ENCODE measurements at places on chromosomes 7 and 10.

- DNase-seq: no peak
These were observed 5.6 kb downstream of the LRRTM3 start for GRCh38 chr10:66931340-66931948.

DNA sequence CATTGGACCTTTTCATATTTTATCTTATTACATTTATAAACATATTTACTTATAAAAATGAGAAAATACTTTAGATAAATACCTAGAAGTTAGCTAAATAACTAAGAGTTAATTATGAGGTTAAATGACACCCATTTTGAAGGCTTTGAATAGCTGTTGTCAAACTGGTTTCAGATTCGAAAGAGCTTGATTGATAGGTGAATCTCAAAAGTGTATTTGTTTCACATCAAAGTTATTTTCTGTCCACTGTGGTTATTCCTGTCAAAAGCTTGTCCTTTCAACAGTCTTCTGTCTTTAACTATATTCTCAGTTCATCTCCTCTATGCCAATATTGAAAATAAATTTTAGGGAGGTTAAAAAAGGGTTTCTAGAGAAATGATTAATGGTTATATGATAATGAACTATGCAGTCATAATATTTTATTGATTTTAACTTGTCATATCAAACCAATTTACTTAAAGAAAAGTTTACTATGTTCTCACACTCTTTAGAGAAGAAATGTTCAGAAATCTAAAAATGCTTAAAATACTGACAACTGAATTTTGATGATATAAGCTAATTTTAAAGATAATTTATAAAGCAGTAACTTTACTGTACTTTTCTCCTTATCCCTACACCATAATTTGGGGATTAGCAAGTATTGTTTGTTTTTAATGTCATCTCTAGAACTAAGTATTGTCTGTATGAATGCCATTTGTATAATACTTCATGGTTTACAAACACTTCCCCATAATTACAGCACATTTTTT is 72.0 kb upstream of the FOXP2 start:
- no peak for DNase-seq

- no peak for DNase-seq
These were observed 42.9 kb upstream of the MET start for GRCh38 chr7:116629051-116629463.

- no peak for DNase-seq
These were observed 181.8 kb upstream of the PRSS1 start for GRCh38 chr7:142567201-142568075.

DNA sequence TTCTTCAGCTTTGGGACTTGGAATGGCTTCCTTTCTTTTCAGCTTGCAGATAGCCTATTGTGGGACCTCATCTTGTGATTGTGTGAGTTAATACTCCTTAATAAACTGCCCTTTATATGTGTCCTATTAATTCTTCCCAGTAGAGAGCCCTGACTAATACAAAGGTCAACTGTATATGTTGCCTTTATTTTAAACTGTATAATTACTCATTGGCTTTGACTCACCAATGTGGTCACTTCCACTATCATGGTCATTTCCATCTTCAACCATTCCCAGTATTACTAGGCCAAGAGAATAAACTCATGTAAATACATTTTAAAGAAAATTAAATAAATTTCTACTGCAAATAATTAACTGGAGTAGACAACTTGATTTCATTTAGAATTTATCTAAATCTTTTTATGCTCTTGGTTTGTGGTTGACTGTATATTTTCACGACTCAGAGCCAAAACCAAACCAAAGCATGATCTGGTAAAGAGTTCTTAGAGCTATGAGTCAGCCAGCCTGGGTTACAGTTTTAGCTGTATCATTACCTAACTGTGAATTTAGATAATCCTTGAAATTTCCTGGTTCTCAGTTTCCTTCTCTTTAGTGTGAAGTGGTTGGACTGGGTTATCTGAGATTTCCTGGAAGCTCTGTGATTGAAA is 188.4 kb downstream of the PPP1R3A start:
- no peak for DNase-seq

- no peak for DNase-seq
These were observed 111.3 kb downstream of the RGS10 start for GRCh38 chr10:119431034-119431772.

DNA sequence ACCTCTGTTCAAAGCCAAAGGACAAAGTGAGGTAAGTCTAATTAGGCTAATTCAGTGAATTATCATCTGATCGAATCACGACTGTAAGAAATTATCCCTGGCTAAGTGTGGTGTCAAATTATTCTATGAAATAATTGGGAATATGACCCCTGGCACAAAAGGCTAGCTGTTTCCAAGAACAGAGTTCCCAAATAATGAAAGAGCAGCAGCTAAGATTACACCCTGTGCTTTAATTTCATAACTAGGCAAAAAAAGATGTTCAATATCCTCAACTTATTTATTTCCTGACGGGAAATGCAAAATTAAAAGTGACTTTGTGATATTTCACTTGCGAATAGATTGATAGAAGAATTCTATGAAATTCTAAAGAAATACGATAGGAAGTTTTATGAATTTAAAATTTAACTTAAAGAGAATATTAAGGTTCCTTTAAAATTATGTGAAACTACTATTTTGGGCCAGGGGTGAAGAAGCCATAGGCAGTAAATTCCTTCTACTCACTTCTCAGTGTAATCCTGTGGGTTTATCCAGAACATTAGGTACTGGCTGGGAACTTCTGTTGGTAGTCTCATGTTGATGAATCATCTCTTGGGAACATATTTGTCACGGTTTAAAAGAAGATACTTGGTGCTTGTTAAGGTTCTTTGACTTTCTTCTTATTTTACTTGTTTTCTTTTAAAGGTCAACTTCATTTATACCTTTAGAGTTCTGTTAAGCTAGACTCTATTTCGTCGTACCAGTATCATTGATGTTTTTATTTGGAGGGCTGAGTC is 148.5 kb downstream of the POLR1F start:
- no peak for DNase-seq

GRCh38 chr10:69051303-69051702 is 36.6 kb upstream of the SRGN start:
- no peak for DNase-seq

DNA sequence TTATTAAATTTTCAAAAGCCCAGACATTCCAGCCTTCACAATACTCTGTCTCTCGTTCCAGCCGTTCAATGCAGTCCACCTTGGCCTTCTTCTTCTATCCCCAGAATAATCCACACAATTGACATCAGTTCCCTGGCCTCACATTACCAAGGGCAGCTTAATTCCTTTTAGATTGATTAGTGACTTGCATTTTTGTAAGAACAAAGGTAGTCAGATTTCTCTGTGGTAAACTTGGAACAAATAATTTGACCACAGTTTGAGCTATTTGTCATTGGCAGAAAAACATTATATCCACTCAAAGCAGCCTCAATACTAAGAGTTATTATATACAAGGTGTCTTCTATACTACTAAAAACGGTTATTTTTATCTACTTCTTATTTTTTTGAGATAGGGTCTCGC is 5.1 kb upstream of the CYTH3 start:
- DNase-seq: no peak

GRCh38 chr7:24419077-24419476 is 135.1 kb downstream of the NPY start:
- no peak for DNase-seq

- DNase-seq: no peak
These were observed 77.3 kb upstream of the PIP4K2A start for GRCh38 chr10:22791665-22792064.

GRCh38 chr7:92133133-92133736 is 1.0 kb downstream of the CYP51A1 start:
- no peak for DNase-seq

DNA sequence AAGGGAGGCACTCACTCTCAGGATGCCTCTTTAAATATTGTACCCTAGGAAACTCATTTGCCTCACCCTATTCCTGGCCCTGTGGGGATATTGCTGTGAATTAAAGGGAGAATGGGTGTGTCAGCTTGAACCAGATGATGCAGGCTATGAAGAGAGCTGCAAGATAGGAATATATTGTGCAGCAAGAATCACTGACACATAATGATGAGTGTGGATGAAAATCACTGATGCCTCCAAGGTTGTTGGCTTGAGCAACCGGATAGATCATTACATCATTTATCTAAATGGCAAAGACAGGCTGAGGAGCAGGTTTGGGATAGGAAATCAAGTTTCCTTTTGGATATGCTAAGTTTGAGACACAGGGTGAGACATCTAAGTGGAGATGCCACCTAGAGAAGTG is 6.2 kb downstream of the SLC26A4 start:
- no peak for DNase-seq

- no peak for DNase-seq
These were observed 49.8 kb downstream of the ELFN1 start for GRCh38 chr7:1719913-1720312.

DNA sequence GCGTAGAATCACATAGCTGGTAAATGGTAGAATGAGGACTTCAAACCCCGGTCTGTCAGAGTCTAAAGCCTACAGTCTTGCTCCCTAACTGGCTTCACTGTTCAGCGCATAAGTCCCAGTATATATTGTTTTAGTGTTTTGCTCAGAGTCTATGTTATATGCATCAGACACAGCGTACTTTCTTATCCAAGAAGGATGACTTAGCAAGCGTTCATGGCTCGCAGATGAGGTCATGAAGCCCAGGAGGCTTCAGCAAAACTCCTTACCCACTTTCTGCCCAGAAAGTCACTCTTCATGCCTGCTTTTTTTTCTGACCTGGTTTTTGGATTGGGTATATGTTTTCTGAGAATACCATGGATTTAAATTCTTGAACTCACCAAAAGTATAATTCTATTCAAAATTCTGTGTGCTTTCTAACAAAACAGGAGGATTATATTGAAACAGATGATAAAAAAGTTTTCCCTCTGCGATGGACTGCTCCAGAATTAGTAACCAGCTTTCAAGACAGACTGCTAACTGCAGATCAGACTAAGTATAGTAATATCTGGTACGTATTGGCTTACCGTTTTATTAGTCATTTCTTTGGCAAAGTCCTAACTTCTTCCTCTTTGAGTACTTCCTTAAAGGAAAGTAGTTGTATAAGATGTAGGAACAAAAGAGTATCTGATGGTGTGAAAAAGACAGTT is 24.6 kb upstream of the BHLHA15 start:
- no peak for DNase-seq

DNA sequence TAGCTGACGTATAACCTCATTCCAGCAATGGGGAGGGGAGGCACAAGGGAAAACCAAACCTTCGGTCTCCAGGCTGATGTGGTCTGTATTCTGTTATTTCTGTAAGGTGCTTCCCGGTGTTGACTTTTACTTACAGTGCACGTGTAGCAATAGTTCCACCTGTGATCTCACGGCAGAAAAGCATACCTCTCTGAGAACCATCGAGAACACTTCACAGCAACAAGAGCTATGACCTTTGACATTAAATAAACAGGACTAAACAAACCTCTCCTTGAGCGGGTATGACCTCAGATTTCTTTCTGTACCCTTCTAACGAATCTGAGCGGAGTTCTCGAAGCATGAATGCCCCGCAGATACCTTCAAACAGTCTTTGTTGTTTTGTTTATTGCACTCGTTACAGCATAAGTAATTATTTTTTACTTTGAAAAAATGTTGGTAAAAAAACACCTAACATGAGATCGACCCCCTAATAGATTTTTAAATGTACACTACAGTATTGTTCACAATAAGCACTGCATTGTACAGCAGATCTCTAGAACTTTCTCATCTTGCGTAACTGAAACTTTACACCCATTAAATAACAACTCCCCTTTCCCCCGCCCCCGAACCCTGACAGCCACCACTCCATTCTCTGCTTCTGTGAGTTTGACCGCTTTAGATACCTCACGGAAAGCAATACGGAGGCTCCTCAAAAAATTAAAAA is 282.3 kb downstream of the GATA3 start:
- no peak for DNase-seq

DNA sequence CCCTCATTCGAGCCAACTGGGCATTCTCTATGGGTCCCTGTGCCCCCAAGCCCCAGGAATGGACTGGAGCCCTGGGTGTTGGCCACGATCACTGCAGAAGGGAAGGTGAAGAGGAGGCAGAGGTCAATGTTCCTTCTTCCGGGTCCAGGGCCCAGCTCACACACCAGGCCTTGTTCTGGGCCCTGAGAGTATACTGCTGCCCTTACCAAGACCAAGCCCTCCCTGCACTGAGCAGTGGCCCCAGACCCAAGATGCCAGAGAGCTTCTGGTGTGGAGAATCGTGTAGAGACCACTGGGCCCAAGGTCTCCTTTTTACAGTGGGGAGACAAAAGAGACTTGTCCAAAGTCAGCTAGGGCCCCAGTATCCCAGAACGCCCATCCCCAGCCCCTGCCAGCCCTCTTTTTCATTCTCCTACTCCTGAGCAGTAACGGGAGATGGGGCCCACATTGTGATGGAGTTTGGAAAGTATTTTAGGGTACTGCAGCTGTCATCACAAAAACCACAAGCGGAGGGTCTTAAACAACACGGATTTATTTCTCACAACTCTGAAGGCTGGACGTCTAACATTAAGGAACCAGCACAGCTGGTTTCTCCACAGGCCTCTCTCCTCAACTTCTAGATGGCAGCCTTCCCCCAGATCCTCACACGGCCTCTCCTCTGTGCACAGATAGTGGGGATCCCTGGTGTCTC is 79.4 kb downstream of the PDGFA start:
- no peak for DNase-seq

DNA sequence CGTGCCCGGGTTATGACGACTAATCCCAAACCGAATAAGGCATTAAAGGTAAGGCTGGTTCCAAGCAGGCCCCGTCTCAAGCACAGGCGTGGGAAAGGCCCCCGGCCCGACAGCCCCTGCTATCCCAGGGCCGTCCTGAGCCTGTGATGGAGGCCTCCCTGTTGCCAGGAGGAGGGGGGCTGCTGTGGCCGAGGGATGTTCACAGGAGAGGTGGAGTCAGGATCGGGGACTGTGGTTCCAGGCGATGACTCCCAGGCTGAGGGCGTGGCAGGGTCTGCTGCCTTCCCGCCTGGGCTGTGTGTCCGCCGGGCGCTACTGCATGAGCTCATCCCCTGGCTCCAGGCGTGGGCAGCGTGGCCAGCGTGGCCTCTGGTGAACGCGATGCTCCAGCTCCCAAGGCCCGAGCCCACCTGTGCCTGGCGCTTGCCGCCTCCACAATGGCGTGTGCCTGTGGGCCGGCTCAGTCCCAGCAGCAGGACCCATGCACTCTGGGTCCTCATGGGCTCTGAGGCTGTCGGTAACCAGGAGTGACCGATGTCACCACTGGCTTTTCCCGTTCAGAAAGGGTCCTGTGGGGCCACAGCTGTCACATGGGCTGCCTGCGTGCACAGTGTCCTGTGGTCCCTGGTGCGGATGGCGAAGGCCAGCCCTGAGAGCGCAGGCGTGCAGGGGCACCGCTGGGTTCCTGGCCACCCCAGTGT is 8.8 kb downstream of the MAFK start:
- DNase-seq: no peak

- no peak for DNase-seq
These were observed 17.5 kb upstream of the LYZL2 start for GRCh38 chr10:30647089-30647488.

Data from stimulated activated CD8-positive, alpha-beta memory T cell treated with anti-CD3 and anti-CD28 coated beads, Interleukin-15, amount 100 ng/mL, for 1 hour (primary cell).